ENCODE measurements at places on chromosomes 1 and 21. TPM values are rescaled to one million over a fixed set of nuclear protein-coding genes. Genes with fewer than 3 reads are reported as not detected.

HORMAD1 gene
- total RNA-seq, result not detected

EPHA2 gene
- 76.8 TPM for total RNA-seq

CCDC185 gene
- not detected for total RNA-seq

AUNIP gene
- total RNA-seq, result 0.30 TPM

RIPK4 gene
- 15.0 TPM for total RNA-seq

KCNA10 gene
- total RNA-seq, result 0.07 TPM

AMPD1 gene
- total RNA-seq, result not detected

RNPEP gene
- 82.5 TPM for total RNA-seq

NUP210L gene
- total RNA-seq, result 0.07 TPM

SPRR1B gene
- total RNA-seq, result not detected
